ENCODE measurements at places on chromosomes 12 and 14.

DNA sequence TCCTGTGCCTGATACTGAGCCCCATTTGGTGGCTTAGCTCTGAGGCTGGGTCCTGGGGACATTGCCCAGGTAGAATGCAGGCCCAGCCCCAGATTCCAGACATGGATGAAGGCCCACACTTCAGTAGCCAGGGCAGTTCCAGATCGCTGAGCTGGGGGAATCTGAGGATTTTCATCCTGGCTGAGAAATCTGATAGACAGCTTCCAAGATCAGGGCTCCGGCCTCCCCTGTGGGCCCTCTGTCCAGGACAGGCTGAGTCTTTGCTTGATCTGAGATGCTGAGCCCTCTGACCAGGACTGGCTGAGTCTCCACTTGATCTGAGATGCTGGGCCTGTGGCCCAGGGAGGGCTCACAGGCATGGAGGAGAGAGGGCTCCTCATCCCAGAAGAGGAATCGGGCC is 3.3 kb upstream of the RASAL1 start:
- no peak for DNase-seq

DNA sequence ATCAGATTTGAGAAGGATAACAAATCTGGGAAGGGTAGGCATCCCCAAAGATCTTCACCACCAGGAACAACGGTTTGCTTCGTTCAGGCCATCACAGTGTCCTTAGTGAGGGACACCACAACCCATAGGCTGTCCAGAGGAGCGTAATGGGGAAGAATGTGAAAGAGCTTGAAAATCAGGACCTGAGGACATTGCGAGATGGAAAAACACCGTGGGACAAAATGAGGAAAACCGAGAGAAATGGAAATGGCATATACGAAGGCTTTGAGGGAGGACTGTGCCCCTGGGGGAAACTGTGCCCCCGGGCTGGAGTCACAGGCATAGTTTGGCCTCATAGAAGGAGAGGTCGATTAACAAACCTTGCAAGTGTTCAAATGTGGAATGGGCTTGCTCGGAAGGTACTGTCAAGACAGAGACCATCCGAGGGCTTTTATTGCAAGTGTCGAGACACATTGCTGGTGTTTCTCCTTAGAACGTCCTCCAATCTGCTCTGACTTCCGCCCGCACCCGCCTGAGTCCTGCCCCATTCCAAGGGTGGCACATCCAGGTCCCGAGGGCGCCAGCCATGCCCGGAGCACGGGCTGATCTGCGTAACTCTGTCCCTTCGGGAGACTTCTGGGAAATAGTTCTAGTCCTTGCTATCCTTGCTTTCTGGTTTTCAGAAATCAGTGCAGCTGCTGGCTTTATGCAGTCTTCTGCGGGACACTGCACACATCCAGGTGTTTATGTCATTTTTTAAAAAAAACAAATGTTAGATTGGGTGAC is 885 bp upstream of the PALS1 start:
- peak; percentile 45 for DNase-seq

DNA sequence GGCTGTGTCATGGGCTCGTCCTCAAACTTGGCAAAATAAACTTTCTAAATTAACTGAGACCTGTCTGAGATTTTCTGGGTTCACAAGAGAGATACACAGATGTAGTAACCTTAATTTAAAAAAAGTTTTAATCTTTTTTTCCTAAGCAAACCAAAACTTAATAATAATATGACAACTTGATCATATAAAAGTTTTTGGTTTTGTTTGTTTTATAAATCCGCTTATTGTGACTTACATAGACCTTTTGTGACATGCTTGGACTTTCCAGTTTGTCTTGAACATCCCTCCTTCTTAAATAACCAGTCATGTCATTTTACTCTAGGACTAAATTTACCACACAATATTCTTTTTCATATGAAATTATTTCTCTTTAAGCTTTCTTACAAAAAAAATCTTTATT is 8.5 kb downstream of the RDH12 start:
- no peak for DNase-seq

- no peak for DNase-seq
Observed at GRCh38 chr12:80101126-80101525, 1.8 kb downstream of the OTOGL start.

GRCh38 chr12:49776413-49776812 is 35.1 kb downstream of the TMBIM6 start:
- DNase-seq: peak; percentile 59

- no peak for DNase-seq
Observed at GRCh38 chr12:68809190-68810026, 1.4 kb downstream of the MDM2 start.

DNA sequence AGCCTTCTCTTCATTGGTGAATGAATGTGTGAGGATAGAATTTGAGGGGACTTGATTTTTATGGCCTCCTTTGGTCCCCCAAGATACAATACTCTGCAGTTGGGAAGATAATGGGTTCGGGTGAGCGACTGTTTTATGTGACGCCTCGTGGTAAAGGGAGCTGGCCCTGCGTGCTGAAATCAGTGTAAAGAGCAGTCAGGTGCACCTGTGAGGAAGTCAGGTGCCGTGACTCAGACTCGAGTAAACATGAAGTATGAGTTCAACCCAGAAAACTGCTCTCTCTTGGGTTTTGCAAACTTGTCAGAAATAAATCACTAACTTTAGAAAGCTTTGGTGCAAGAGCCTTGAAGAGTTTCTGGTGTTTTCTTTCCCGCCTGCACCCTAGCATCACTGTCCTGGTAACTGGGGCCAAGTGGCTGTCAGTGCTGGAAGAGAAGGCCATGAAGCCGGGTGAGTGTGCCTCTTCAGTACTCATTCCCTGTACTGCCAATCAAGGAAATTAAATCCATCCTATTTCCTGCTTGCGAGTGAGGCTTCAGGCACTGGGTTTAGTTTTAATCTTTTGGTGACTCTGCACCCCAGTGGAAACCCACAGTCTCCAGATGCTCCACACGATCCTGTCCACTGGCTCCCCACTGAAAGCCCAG is 59.2 kb downstream of the AACS start:
- DNase-seq: no peak

DNA sequence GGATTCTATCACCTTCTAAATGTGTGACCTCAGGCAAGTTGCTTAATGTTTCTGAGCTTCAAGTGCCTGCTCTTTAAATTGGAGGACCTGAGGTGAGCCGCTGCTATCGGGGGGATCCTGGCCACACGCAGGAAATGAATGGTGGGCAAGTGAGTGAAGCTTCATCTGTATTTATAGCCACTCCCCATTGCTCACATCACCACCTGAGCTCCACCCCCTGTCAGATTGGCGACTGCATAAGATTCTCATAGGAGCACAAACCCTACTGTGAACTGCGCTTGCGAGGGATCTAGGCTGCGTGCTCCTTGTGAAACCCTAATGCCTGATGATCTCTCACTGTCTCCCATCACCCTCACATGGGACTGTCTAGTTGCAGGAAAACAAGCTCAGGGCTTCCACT is 158.6 kb upstream of the CCND2 start:
- DNase-seq: no peak

GRCh38 chr12:593396-594270 is 69.6 kb downstream of the NINJ2 start:
- no peak for DNase-seq

GRCh38 chr12:24711056-24712008 is 237.6 kb downstream of the BCAT1 start:
- DNase-seq: no peak

DNA sequence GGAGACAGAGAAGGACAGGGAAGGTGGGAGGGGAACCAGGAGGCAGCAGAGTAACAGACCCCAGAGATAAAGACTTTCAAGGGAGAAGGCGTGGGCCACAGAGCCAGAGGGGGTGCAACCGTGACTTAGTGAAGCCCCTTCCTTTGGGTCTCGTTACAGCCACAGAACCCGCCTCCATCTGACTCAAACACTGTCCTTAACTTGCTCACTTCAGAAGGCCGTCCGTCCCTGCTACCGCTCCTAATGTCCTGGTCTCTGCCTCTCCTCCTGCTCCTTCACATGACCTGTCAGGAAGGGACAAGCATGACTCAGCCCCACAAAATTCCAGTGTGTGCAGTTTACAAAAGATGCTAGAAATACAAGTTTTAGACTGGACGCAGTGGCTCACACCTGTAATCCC is 18.0 kb downstream of the RIMBP2 start:
- no peak for DNase-seq

GRCh38 chr12:132441871-132442863 is 47.8 kb upstream of the FBRSL1 start:
- DNase-seq: no peak

Measured in HFFc6 (cell line).